Endothelial cell of umbilical vein (primary cell): ENCODE measurements at places on chromosomes 6 and 20. TPM values are rescaled to one million over a fixed set of nuclear protein-coding genes. Genes with fewer than 3 reads are reported as not detected.

MYBL2 gene
- total RNA-seq = 105 and 107 TPM in 2 replicates

- no peak overlapping the region for H3K4me3 ChIP-seq
- DNase-seq = no peak
- no peaks in the 10 kb centered on the region for H3K36me3 ChIP-seq
- H3K4me1 ChIP-seq = no peaks in the 10 kb centered on the region
Measured at GRCh38 chr6:169799474-169799926, 48.1 kb downstream of the ERMARD start.

DNA sequence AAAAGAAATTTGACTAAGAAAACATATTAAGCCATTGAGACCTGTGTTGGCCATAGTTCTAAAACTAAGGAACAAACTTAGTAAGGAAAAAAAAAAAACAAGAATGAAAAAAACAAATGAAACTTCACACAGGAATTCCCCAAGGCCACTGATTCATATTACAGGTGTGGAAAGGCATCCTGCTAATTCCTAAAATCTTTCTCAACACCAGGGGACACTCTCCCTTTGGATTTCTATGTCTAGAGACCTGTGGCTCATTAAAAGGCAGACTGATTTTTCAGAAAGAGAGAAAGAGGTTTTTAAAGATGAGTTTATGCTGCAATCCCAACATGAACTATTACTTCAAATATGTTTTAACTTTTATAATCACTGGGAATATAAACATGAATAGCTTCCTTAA lies at the start of gene OR12D1:
Gene OR12D1 (plus strand): TSS at position 341 of the 400 bp plus-strand sequence.
- no peaks in the 10 kb centered on the region for H3K4me1 ChIP-seq
- H3K27ac ChIP-seq = no peak within 1 kb of the TSS
- H3K36me3 ChIP-seq = no peaks in the 10 kb centered on the region
- H3K4me3 ChIP-seq = no peak within 1 kb of the TSS
- no peaks in the 10 kb centered on the region for H3K27me3 ChIP-seq
- DNase-seq = no peak

- H3K27me3 ChIP-seq = no peaks in the 10 kb centered on the region
- no peaks in the 10 kb centered on the region for H3K4me1 ChIP-seq
Measured at GRCh38 chr6:9511157-9511556, 903.7 kb downstream of the TFAP2A start.

DNA sequence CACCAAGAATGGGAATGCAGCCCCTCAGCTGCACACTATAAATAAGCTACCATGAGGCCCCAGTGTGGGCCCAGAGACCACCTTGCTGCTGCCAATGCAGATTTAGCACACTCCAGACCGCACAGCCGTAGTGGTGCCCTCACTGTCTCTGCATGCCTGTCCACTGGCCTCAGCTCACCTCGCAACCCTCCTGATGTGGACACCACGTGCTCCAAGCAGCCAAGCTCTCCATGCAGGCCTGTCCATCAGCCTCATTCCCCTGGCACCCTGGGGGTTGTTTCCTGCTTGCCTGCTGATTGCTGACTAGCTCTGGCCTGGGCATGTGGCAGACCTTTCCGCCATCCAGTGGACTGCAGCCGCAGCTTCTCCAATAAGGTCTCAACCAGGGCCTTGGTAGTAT lies 36.2 kb downstream of the ZBTB9 start:
- H3K4me3 ChIP-seq = no peak overlapping the region
- no peak for DNase-seq
- H3K36me3 ChIP-seq = no peaks in the 10 kb centered on the region
- H3K27ac ChIP-seq = no peak overlapping the region
- no peaks in the 10 kb centered on the region for H3K4me1 ChIP-seq
- peaks cover 4% of the 10 kb centered on the region for H3K27me3 ChIP-seq

GRCh38 chr6:157558049-157558448 lies 177.1 kb downstream of the ZDHHC14 start:
- no peaks in the 10 kb centered on the region for H3K27me3 ChIP-seq
- DNase-seq = no peak
- no peak overlapping the region for H3K4me3 ChIP-seq
- no peaks in the 10 kb centered on the region for H3K36me3 ChIP-seq
- H3K27ac ChIP-seq = no peak overlapping the region

AGPAT4 gene
- total RNA-seq = 15.2 and 15.4 TPM in 2 replicates

DNA sequence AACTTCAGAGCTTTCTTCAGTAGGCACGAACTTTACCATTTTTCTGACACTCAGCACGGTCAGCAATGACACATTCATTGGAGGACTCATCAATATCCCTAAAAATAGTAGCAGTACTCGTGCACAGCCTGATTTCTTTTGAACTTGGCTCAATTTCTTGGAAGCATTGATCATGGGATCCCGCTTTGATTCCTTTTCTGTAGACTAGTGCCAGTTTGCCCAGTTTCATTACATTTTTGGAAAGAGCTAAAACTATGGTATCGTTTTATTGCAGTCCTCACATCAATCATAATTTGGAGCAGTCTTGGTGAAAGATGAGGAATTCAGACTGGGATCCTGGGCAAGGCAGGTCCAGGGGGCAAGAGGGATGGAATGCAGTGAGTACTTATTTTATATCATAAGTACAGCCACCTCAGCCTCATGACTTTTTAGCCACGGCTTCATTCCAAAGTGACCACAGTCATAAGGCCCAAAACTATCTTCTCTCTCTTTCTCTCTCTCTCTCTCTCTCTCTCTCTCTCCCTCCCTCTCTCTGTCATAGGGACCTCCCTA lies 170.9 kb upstream of the AKAP12 start:
- H3K36me3 ChIP-seq = no peaks in the 10 kb centered on the region
- no peaks in the 10 kb centered on the region for H3K27me3 ChIP-seq
- H3K4me1 ChIP-seq = peaks cover 52% of the 10 kb centered on the region
- no peak overlapping the region for H3K4me3 ChIP-seq
- H3K27ac ChIP-seq = peak overlapping the region; percentile 90
- DNase-seq = no peak

TFAP2D gene
- not detected in 2 replicates for total RNA-seq

BCAS1 gene
- not detected in 2 replicates for total RNA-seq

GRCh38 chr20:37339208-37339607 lies 6.7 kb upstream of the SRC start:
- no peak overlapping the region for H3K27ac ChIP-seq
- no peaks in the 10 kb centered on the region for H3K27me3 ChIP-seq
- no peaks in the 10 kb centered on the region for H3K4me1 ChIP-seq
- no peak overlapping the region for H3K4me3 ChIP-seq
- no peaks in the 10 kb centered on the region for H3K36me3 ChIP-seq

FAM209B gene
- total RNA-seq = not detected in 2 replicates

TPD52L1 gene
- 0.29 and 0.83 TPM in 2 replicates for total RNA-seq

GABRR1 gene
- not detected in 2 replicates for total RNA-seq

MOG gene
- total RNA-seq = not detected in 2 replicates

NKAPL gene
- total RNA-seq = 1.1 and 1.6 TPM in 2 replicates

DNA sequence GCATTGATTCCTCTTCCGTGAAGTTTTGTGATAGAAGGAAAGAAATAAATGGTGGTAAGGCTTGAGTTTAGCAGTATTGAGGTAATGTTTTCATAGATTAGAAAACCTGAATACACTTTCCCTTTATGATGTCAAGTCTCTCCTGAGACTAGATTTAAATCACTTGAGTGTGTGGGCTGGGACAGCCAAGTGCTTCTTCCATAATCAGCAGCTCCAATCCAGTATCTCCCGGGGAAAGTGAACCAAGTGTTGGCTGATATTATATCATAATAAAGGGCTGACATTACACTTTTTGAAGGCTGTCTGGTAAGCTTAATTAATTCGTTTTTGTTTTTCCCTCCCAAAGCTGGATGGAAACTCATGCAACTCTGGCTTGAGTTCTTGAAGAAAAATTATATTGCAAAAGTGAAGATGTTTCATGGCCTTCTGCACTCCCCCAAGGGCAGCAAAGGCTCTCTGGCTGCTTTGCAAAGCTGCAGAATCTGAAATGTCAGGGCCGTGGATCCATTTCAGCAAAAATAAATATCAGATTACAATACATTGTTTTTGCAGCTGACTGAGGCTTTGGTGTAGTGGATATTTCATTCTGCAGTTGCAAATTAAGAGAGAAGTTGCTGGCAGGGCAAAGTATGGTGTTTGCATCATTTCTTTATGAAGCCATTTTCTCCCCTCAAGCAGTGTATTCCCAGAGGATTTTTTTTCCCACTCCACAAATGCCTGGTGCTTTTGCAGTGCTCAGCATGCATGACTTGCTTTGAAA lies 101.2 kb downstream of the MKKS start:
- H3K36me3 ChIP-seq = no peaks in the 10 kb centered on the region
- no peaks in the 10 kb centered on the region for H3K4me1 ChIP-seq
- H3K27me3 ChIP-seq = no peaks in the 10 kb centered on the region
- DNase-seq = no peak
- no peak overlapping the region for H3K27ac ChIP-seq
- H3K4me3 ChIP-seq = no peak overlapping the region

RIMS4 gene
- not detected in 2 replicates for total RNA-seq
